Tongue (tissue), 3 donors: ENCODE measurements at places on chromosomes 4 and X. TPM values are rescaled to one million over a fixed set of nuclear protein-coding genes. Genes with fewer than 3 reads are reported as not detected.
A peak's percentile ranks its signal among the peaks of the same experiment; 100 is the strongest.

GRCh38 chr4:44256414-44256813, 192.2 kb downstream of the KCTD8 start:
- peak; percentile 9 for DNase-seq

Gene ETDB
- total RNA-seq, result not detected

DNA sequence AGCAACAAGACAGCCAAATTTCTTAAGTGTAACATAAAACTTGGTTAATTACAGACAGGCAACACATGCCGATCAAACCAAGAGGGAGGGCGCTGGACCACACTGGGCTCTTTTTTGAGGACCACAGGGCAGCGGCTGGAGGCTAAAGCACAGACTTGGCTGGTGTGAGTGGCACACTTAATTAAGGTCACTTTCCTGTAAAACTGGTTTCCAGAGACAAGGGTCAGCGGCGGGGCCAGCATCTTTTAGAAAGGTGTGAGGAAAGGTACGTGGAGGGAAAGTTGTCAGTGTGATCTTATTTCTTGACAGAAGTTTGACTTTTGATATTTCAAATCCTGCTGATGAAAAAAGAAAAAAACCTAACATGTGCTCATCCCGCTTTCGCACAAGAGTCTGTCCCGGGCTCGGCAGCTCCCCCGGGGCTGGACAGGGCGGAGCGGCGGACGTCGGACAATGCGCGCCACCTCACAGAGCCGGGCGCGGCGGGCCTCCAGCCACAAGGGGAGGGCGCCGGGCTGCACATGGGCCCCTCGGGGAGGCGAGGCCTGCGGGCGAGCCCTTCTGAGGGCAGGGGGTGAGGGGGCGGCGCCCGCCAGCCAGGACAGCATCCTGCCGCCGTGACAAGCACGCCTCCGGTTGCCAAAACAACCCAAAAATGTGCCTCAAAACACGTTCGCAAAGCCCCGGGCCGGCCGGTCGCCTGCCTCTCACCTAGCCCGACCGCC, 660 bp upstream of the HSPA4L start:
- DNase-seq, result peak; percentile 71

- DNase-seq, result peak; percentile 9
Observed at GRCh38 chr4:102564399-102565059, 63.4 kb downstream of the NFKB1 start.

DNA sequence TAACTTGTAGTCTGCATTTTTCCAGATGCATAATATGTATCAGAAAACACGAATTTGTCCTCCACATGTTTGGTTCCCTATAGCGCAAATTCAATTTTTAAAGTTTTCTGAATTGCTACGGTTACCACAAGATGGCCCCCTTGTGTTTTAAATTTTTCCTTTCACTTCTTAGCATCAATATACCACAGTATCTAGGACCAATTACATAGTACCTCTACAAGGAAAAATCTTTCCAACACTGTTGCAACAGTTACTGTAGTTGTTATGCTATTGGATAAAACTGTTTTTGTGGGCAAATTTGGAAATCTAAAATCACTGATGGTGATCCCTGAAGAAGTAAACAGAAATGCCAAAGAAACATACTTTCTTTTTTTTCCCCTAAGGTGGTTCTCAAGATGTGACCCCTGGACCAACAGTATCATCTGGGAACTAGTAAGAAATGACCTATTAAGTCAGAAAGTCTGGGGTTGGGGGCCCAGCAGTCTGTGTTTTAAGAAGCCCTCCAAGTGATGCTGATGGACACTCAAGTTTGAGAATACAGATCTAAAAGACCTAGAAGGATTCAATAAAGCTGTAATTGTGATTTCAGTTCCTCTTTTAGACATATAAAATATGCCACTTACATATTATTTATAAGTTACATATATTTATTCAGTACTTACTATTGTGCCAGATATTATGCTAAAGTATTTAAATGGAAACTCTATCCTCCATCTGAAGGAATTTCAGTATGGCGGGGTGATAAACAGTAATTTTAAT, 3.1 kb downstream of the ZGRF1 start:
- DNase-seq, result peak; percentile 66

DNA sequence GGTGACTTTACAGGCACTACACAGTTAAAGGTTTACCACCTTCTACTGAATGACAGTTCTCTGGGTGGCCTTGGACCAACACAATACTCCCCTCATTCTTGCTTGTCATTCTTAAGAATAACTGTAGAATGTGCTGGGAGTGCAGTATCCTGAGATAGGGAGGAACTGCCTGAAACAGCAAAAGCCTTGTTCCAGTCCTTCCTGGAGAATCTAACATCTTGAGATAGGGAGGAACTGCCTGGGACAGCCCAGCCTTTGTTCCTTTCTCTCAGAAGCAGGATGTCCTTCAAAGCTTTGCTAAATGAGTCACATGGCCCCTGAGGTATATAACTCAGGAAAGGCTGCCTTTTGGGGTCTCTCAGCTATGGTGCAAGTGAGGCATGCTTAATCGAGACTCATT, 145.7 kb upstream of the MBNL3 start:
- no peak for DNase-seq
